Hematopoietic multipotent progenitor cell treated with erythropoietin and hydrocortisone succinate and interleukin-3 and kit ligand, for 6 days (in vitro differentiated cells): ENCODE measurements at places on chromosomes 2 and 18.

GRCh38 chr2:7570247-7570646 is 653.0 kb downstream of the RNF144A start:
- no peak for DNase-seq

- DNase-seq = peak; percentile 91
Measured at GRCh38 chr2:96161898-96162297, 16.7 kb upstream of the DUSP2 start.

DNA sequence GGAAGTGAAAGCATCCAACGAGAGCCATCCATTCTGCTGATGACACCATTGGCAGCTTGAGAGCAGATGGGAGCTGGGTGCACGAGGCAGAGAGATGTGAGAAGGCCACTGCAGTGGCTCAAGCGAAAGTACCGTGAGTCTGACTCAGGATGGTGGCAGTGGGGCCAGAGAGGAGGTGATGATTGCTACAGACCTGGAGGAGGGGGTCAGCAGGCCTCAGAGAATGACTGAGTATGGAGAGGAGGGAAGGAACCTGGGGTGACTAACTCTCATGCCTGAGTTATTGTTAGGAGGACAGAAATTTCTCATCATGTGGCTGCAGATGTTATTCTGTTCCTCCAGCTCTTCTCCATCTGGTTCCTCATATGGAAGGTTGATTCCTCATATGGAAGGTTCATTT is 8.8 kb upstream of the ZBTB7C start:
- no peak for DNase-seq

- no peak for DNase-seq
Measured at GRCh38 chr2:43880471-43880870, 41.7 kb downstream of the ABCG8 start.

- DNase-seq = peak; percentile 19
Measured at GRCh38 chr2:227436436-227437174, 35.4 kb upstream of the AGFG1 start.

DNA sequence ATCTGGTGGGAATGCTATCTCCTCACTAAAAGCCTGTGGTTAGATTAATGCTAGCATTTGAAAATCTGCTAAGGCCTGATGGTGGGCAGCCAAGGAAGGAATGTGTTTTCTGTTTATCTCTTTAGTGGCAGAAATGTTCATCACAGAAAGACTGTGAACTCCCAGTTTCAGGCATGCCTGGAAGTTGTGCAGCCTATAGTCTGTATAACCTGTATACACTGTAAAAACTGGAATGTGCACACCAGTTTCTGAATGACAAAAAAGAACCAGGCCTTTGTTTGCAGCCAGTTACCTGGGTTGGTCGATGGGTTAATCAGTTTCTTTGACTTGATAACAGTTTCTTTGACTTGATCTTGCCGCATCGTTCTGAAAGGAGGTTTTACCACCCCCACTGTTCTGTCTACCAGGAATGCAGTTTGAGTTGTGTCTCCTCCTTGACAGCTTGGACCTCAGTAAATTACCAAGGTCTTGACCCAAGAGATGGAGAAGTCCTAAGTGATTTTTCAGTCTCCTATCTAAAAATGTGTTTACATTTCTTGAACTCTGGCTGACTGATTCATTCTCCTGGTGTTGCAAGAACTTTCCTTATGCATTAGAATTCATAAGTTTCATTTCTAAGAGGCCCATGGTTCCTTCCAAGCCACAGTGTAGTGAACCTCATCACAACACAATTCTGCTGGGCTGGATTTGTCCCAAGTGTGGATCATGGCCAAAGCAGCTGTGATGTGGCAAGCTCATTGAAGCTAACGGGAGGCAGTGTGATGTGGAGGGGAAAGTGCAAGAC is 62.2 kb downstream of the KIAA2012 start:
- DNase-seq = no peak

DNA sequence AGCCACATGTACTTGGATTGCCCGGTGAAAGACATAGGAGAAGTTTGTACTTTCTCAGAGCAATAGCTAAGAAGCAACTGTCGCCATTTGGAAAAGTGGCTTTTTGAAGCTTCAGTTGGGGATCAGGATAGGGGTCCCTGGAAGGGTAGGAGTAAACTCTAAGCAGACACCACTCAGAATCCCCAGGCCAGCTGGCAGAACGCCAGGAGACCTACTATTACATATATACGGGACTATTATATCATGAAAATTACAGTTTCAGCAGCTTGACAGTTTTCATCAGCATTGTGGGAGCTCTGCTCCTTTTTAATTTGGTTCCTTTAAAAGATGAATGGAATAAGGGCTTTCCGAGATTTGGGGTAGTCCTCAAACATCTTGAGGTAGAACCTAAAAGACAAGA is 54.9 kb downstream of the SRD5A2 start:
- no peak for DNase-seq

DNA sequence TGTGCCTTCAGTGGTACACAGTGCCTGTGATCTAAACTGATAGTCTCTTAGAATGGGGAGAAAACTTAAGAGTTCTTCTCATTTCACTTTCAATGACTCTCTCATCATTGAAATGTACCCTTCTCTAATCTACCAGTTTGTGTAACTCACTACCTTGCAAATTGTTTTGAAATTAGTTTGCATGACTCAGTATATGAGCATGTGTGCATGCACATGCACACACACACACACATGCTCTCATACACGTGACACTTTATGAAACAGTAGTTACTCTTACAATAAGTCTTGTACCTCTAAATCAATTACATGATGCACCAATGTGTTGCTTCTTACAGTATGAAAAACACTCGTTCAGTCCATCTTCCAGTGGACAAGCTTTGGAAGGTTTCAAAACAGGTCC is 10.6 kb downstream of the LYPD6B start:
- DNase-seq = no peak

- no peak for DNase-seq
Measured at GRCh38 chr2:140624200-140624599, 1506.6 kb downstream of the LRP1B start.

- no peak for DNase-seq
Measured at GRCh38 chr2:150319658-150320555, 167.6 kb downstream of the RND3 start.

- no peak for DNase-seq
Measured at GRCh38 chr2:232816657-232817056, 40.3 kb upstream of the KCNJ13 start.

DNA sequence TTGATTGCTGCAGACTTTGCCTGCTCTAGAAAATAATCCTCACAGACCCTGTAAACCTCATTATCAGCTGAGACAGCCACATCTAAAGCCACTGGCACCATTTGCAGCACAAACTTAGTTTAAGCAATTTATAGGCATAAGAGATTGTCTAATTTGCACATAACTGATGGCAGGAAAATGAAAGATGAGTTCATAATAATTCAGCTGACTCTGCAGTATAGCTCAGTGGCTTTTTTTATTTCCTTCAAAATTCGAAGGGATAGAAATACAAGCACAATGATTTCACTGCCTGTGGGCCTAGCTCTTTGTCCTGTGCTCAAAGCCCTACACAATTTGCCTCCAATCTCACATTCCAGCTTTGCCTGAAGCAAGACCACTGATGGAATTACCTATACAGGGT is 341.2 kb downstream of the RAD51AP2 start:
- no peak for DNase-seq

DNA sequence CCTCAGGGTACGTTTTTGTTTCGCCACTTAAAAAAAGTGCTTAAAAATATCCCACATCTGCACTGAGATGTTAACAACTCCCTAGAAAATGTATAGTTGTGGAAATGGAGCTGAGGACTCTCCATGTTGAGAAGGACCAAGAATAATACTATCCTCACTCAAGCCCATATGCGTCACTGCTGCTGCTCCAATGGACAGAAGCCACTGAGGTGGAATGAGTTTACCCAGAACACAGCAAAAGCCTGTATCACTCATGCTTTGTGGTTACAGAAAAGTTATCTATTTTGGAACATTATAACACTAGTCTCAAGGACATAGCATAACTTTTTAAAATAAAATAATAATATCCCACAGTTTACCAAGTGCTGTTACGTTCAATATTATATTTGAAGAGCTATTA is 31.9 kb downstream of the DSC3 start:
- DNase-seq = no peak

- no peak for DNase-seq
Measured at GRCh38 chr2:48406116-48406515, 123.8 kb upstream of the STON1 start.

DNA sequence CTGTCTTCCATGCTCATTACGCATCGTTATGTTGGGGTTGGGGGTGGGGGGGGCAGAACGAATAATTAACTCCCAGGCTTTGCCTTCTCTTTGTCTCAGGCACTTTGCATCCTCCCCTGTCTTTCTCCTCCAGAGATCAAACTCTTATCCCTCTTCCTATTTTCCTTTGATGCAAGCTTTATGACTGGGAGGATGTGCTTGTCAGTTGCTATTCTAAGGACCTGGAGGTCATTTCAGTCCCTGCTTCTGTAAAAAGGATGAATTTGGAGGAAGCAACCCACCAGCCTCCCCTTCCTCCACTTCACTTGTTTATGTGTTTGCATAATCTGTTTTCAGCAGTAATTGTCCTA is 87.5 kb downstream of the ZCCHC2 start:
- DNase-seq = no peak

DNA sequence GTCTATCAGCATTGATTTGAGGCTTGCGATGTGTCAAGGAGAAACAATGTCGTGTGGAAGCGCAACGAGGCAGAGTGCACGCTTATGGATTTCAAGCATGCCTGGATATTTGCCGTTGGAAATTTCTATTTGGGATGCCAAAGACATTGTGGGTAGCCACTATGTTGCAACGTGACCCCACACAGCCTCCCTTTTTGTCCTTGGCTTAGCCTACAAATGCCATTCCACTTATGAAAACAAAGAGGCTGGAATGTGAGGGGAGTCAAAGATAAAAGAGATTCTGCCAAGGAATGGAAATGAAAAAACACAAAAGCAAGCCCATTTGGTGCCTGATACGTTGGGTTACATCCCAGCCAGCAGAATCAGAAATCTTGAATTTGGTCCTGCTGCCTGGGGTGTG is 721.2 kb downstream of the GALR1 start:
- DNase-seq = no peak

DNA sequence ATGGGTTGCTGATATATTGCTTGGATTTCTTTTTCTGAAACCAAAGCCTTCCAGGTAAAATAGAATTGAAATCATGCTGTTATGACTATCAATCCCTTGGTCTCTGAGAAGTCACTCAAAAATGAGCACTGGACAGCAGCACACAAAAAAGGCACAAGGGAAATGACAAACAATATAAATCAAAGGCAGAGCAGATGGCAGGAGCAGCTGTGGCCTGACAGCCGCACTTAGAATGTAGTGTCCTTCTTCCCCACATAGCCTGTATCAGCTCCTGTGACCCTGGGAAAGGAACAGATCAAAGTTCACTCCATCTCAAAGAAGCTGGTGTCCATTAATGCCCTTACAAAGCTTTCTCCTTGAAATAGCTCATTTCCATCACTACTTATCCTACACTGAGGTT is 326.7 kb downstream of the SUCLG1 start:
- no peak for DNase-seq

DNA sequence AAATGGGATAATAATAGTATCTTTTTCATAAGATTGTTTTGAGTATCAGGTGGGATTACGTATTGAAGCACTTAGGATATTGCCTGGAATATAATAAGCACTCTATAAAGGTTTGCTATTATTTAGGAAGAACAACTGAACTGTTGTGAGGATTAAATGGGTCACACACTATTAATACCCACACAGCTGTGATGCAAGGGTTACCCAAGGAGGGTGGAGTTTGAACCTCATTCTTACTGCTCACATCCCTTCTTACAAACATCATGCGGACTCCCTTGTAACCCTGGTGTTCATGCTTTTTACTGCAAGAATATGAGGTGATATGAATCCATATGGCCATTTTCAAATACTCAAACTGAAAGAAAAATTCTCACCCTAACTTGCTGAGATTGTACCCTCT is 113.5 kb downstream of the KCTD1 start:
- no peak for DNase-seq

DNA sequence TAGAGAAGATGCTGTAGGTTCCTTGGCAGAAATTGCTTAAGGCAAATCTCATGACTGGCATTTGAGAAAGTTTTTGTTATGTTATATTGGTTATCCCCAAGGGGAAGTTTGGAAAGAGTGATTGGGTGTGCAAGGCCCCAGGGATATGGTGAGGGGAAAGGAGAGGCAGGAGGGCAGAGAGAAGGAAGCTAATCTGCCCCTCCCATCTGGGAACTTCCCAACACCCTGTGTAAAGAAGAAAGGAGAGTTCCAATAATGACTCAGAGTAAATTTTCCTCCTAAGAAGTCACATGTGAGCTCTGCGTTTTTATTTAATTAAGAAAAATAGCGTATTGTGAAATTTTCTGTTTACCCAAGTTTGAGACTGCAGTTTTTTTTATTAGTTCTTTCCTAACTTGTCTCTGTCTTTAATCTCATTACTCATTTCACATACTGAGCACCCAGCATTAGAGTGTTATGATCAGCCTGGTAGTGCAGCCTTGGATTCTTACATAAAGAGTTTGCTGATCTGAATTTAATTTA is 3.1 kb upstream of the KYNU start:
- DNase-seq = no peak

DNA sequence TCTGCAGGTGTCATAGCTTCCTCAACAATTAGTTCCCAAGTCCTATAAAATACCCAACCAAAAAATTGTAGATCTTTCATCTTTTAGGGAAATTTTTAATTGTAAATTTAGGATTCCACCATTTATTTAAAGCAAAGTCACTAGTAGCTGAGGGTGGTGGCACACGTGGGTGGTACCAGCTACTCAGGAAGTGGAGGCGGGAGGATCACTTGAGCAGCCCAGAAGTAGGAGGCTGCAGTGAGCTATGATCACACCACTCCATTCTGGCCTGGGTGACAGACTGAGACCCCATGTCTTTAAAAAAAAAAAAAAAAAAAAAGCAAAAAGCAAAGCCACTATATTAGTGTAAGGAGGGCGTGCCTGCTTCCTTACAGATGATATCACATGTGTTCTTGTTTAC is 60.3 kb upstream of the GREB1L start:
- peak; percentile 11 for DNase-seq

GRCh38 chr2:69095305-69095704 is 82.3 kb downstream of the ANTXR1 start:
- DNase-seq = no peak

GRCh38 chr2:174300114-174300513 is 34.6 kb upstream of the SP9 start:
- no peak for DNase-seq

- DNase-seq = no peak
Measured at GRCh38 chr2:159200498-159200897, 86.0 kb downstream of the WDSUB1 start.

DNA sequence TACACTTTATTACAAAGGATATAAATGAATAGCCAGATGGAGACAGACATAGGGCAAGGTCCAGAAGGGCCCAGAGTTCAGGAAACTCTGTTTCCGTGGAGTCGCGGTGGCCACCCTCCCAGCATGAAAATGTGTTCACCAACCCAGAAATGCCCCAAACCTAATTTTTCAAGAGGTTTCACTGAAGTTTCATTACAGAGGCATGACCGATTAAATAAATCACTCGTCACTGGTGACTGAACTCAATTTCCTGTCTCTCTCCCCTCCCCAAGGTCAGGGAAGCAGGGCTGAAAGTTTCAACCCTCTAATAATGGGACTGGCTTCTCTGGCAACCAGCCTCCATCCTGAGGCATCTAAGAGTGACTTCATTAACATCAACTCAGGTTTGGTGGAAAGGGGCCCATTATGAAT is 22.4 kb downstream of the USP40 start:
- no peak for DNase-seq

GRCh38 chr2:31762085-31762484 is 181.3 kb upstream of the SRD5A2 start:
- DNase-seq = no peak

GRCh38 chr18:48838921-48839818 is 111.6 kb downstream of the SMAD7 start:
- DNase-seq = no peak

- no peak for DNase-seq
Measured at GRCh38 chr2:138767101-138767500, 13.1 kb downstream of the NXPH2 start.
